ENCODE measurements at places on chromosomes 7 and 10. TPM values are rescaled to one million over a fixed set of nuclear protein-coding genes. Genes with fewer than 3 reads are reported as not detected.

Gene SPDYE11
- not detected for total RNA-seq

Gene ADCYAP1R1
- total RNA-seq, result 0.19 TPM

Gene SRRM3
- total RNA-seq, result 0.67 TPM

Gene LRGUK
- total RNA-seq, result 0.33 TPM

Gene HECW1
- not detected for total RNA-seq

Gene PON3
- 0.19 TPM for total RNA-seq

Gene SLC26A3
- total RNA-seq, result not detected
